ENCODE measurements at places on chromosomes 11 and 22.
A peak's percentile ranks its signal among the peaks of the same experiment; 100 is the strongest.

- DNase-seq: no peak
Measured at GRCh38 chr11:64762674-64763525, 3.1 kb upstream of the PYGM start.

DNA sequence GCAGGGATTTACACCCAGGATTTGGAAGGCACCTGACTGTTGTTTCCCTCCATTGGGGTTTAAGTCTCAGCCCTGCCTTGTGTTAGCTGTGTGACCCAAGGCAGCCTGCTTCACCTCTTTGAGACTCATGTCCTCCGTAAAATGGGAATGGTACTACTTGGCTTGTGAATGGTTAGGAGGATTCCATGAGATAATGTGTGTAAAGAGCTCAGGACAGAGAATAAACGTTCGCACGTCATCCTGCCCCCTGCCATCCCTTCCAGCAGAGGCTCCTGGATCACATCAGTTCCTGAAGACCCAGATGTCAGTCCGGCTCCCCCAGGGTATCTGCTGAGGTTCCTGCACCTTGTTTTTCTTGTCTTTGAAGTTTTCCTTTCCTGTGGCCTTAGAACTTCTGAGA is 16.8 kb upstream of the ACCSL start:
- DNase-seq: no peak

DNA sequence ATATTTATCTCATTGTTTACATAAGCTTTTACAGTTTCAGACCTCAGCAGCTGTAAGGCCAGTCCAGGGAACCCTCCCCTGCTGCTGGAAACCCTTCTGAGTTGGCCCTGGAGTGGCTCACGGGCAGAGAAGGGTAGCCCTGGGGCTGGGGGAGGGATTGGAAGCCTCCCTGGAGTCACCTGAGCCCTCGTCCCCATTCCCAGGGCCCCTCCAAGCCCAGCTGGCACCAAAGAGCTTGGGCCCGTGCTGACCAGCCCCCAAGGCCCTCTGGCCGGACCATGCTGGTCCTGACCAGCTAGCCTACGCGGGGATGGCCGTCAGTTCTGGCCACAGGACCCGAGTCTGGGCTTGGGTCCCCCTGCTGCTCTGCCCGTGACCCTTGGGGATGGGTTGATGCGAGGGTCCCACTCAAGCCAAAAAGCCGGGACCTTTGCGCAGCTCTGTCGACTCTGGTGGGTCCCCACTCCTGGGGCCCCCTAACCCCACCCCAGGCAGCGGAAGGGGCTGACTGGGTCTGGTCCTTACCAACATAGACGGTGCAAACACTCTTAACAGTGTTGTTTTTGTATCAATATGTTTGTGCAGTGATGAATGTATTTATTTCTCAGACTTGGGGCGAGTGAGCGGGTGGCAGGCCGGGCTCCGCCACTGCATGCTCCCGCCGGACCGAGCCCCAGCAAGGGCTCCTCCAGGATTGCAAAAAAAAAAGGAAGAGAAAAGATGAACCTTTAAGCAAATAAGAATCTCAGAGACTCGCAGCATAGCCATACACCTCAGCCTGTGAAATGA is 17.5 kb upstream of the TMEM191C start:
- no peak for DNase-seq

DNA sequence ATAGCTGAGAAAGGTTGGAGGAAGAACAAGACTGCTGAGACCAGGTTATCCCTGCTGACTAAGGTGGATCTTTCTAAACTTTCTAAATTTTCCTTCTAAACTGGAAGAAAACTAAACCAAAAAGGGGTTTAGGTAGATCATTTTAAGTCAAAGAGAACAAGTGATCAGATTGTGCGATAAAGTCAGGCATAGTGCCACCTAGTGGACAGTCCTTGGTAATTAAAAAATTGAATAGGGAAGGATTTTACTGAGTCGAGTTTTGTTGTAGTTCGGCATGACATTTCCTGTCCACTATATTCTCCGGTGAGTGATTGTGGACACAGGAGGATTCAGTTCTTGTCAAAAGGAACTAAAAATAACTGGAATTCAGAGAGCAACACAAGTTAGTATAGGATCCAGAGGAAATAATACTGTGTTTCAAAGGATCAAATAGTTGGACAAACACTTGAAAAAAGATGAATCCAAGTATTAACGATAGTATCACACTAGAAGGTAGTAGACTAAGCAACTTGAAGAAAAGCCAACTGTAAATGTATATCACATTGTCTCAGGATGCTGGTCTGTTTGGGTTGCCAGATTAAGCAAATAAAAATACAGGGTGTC is 1236.4 kb downstream of the FAM181B start:
- DNase-seq: no peak

GRCh38 chr22:24437741-24438328 is 10.4 kb downstream of the ADORA2A start:
- no peak for DNase-seq

DNA sequence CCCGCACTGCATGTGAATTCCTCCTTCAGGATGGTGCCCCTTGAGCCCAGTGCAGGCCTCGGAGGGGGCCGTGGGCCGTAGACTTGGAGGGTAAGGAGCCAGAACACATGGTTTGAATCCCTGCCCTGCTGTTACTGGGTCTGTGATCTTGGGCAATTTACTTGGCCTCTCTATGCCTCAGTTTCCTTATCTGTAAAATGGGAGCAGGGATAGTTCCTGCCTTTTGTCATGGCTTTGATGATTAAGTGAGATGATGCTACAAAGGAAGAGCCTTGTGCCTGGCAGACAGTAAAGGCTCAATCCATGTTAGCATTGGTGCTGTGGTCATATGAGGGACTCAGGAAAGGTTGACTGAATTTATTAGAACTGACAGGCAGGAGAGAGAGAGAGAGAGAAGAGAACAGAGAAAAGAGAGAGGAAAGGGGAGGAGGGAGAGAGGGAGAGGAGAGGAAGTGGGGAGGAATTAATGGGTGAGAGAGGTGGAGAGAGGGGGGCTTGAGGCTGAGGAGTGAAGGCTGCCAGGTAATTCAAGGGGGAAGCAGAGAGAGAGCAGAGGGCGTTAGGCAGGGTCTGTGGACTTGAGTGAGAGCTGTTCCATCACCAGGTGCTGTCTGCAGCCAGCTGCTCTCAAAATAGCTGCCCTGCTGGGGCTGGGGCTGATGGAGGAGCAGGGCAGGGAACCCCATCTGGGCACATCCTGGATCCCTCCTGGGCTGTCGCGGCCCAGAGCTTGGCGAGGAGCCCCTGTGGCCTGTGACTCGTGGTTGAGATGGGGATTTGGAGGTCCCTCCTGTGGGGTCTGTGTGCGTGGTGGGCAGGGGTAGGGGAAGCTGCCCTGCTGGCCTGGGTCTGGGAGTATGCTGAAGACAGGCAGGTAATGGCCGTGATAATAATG is 44.1 kb downstream of the MCM5 start:
- no peak for DNase-seq

- DNase-seq: no peak
Measured at GRCh38 chr11:107864591-107864990, 6.0 kb upstream of the SLC35F2 start.

DNA sequence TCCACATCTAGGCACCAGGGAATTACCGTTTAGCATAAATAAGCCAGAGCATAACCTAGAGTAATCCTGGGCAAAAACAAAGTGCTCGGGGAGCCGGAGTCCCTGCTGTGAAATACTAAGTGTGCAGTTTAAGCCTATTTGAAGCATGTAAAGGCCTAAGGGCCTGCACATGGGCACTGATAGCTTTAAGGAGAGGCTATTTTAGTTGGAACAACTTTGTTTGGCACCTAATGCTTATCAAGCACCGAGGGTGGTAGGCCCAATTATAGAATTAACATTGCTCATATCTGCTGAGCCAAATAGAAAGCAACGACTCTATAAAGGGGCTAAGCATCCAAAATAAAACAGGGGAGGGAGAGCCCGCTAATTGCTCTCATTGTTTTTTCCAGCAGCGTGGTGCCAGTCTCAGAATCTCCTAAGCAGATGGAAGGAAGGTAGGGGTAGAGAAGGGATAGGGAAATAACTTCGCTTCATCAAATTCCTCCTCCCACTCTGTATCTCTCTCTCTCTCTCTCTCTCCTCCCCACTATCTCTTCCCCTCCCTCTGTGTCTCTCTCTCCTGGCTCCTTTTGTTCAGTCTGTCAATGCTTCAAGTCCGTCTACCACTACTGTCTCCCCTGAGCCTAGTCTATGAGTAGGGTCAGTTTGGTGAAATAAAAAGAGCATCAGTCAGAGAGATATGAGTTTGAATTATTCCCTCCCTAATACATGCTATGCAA is 292.8 kb downstream of the NXPE2 start:
- DNase-seq: no peak

GRCh38 chr11:133467686-133468085 is 64.6 kb downstream of the OPCML start:
- DNase-seq: no peak

DNA sequence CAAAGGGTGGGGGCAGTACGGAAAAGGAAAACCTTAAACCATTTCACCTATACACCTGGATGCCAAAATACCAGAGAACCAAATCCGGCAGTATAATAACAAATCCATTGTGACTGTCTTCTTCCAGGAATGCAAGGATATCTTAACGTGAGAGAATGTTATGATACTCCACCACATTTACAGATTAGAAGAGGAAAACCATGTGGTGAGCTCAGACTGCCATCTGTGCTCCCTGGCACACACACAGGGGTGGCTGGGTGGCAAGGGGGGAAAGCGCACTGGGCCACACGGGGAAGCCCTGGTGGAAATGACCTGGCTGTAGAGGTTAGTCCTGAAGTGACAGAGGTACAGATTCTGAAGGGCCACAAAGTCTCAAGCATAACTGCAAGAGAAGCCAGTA is 9.9 kb downstream of the EIF1AD start:
- DNase-seq: no peak

DNA sequence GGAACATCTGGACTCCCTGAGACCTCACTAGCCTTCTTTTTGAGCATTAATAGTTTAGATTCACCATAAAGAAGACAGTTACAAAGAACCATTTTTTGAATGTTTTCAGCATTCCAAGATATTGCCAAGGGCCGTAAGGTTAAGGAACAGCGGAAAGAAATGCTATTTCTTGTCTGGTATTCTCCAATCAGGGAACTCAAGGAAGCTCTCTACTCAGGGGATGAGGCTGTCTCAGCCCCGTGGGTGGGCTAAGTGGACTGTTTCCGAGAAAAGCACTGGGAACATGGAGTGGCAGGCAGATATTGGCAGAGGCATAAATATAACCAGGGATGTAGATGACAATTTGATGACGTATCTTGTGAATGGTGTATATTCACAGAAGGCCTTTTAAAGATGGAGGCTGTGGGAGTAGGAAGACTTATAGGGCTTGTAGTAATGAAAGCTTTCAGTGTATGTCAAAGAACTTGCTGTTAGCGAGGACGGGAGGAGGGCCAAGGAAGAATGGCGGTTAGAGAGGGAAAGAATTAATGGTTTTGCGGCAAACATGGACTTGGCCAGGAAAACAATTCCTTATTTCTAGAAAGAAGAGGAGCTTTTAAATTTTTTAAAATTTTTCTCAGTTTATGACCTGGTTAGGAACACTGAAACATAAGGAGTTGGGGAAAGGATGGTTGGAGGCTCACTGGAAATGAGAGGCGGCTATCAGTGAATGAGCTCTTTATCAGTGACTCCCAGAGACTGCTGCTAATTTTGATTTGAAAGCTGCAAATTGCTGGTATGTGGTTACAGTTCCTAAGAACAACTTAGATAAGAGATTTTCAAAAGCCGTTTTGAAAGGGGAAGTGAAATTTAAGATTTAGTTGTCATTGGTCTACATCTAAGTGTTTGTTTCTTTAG is 64.6 kb downstream of the ST3GAL4 start:
- DNase-seq: no peak

DNA sequence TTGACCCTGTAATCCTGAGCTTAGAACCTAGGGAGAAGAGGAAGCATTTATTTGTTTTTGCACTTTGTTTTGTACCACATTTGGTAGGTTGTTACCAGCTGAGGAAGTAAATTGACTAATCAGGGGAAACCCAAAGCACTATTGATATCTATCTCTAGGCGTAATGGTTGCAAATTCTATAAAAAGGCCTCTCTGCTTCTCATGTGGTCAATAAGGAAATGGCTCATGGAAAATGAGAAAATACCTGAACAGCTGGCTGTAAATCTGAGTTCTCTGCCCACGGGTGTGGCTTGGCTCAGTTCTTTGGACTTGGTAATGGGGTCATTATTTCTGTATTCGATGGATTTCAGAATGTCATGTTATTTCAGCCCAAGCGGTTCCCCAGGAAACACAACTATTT is 42.4 kb downstream of the BARX2 start:
- no peak for DNase-seq

GRCh38 chr11:130798280-130798679 is 118.0 kb downstream of the SNX19 start:
- no peak for DNase-seq

DNA sequence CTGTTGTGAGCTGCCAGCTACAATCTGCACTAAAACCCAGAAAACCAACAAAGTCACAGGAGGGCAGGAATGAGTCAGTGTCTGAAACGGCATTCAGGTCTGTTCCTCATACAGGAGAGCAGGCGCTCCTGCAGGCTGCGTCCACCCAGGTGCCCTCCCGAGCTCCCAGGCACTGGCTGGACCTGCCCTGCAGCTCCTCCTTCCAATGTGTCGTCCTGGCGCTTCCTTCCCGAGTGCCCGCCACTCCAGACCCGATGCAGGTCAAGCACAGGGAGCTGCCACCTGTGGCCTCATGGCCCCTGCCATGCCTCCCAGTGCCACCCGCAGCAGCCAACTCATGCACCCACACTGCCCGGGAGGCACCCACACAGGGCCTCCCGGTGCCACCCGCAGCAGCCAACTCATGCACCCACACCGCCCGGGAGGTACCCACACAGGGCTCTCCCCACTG is 12.0 kb downstream of the BRD1 start:
- DNase-seq: no peak

GRCh38 chr11:87560352-87560751 is 522.6 kb downstream of the TMEM135 start:
- DNase-seq: no peak

- no peak for DNase-seq
Measured at GRCh38 chr11:94424011-94424410, 22.8 kb upstream of the GPR83 start.

DNA sequence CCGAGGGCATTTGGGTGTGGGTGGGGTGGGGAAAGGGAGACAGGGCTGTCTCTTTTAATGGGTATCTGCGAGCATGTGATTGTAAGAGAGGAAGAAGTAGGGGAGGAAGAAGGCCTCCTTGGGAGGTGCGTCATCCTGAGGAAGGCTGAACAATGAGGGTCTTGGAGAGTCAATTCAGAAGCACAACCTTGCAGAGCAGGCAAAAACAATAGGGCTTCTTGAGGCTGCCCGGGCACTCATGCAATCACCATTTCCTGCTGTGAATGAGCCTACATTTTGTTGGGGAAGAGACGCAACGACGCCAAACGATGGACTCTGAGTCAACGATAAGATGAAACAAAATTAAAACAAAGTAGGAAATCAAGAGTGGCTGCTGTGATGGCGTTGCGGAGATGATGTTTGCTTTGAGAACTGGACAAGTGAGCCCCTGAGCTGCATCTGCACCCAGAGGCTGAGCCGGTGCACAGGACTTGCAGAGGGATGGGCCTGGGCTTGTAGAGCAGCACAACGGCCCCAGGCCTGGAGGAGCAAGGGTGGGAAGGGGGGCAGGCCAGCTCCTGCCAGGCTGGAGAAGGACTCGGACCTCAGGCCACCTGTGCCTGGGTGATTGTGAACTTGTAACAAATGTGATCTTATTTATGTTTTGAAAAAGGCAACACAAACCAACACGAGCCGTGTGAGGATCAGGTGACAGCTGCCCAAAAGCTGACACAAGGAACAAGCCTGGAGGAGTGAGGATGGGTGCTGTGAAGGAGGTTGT is 92.3 kb upstream of the B3GAT1 start:
- DNase-seq: no peak

GRCh38 chr11:117950301-117950700 is 21.1 kb upstream of the TMPRSS13 start:
- DNase-seq: peak; percentile 68
